ENCODE measurements at places on chromosomes 2 and 18. TPM values are rescaled to one million over a fixed set of nuclear protein-coding genes. Genes with fewer than 3 reads are reported as not detected.

Gene ACKR3
- total RNA-seq = 6.4 TPM

Gene OBSL1
- total RNA-seq = 32.1 TPM

Gene SEC11C
- 26.0 TPM for total RNA-seq

Gene SPP2
- total RNA-seq = not detected

Gene MREG
- 1.1 TPM for total RNA-seq

Gene PMAIP1
- total RNA-seq = 10.5 TPM

Gene CACNB4
- total RNA-seq = 0.26 TPM

Gene SH3YL1
- 19.9 TPM for total RNA-seq

Gene HOXD4
- 3.5 TPM for total RNA-seq

Gene SLC19A3
- total RNA-seq = not detected

Gene NAT8
- not detected for total RNA-seq

Gene CCDC68
- total RNA-seq = 0.34 TPM

Gene LINC00305
- not detected for total RNA-seq

Gene MYCN
- 8.6 TPM for total RNA-seq

Gene ANKRD30B
- total RNA-seq = under 0.01 TPM

Gene BCL11A
- 1.4 TPM for total RNA-seq

Gene DPP10
- under 0.01 TPM for total RNA-seq

Gene C18orf32
- total RNA-seq = 8.9 TPM

Gene MYL12B
- total RNA-seq = 629 TPM

Measured in dermis lymphatic vessel endothelial cell (primary cell).